ENCODE measurements at places on chromosomes 5 and 9.

DNA sequence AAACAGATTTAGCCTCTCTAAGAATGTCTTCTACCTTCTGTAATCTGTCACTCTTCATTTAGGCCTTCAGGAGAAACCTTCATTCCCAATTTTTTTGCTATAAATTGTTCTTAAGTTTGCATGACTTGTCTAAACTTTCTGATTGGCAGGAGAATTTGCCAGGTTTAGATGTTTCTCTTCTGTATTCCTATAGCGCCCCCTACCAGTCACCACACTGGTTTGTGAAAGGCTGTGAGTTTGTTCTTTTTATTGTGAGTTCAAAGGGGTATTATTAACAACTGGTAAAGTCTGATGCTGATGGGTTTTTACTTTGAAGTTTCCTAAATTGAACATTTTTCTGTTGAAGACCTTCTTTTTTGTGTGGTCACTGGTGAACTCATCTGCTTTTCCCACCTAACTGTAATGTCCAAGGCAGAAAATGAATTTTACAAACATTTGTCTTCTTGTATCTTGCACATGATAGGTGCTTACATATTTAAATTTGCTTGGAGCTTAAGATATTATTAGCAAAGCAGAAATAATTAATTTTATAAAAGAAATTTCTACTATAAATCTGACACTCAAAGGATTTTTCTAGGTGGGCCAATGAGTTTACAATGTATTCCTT, 18.4 kb upstream of the F2RL2 start:
- DNase-seq = no peak

GRCh38 chr5:16742938-16743337, 126.1 kb upstream of the RETREG1 start:
- peak; percentile 7 for DNase-seq

DNA sequence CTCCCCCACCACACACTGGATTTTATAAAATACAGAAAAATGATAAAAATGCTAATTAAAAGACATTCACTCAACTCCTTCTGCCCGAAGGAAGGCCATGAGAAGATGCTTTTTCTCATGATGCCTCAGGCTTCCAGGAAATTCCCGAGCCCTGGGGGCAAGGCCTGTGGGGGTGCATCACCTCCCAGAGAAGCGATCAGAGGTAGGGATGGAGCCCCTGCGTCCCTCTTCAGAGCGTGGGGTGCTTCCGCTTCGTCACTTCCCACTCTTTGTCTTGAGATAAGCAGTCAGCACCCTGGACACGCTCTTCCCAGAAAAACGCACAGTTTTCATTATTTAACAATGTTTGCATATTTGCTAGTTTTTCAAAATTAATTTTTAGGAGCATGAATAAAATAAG, 33.3 kb upstream of the SH3PXD2B start:
- DNase-seq = no peak

DNA sequence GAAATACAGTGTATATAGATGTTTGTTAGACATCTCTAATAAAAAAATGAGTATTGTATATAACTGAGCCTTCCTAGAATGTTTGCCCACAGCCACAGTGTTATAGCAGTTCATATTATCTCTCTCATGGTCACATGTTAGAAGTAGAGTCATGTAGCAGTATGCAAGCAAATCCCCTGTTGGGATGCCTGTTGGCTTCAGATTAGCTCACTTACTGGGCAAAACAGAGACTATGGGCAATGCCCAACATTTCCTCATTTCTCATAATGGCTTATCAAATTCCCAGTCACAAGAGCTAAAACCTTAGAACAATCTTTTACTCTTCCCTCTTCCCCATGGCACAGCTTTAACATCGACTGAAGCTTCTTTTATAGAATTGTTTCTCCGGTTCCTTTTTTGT, 27.0 kb upstream of the PDCD1LG2 start:
- no peak for DNase-seq

GRCh38 chr9:135858491-135859185, 48.7 kb downstream of the CAMSAP1 start:
- DNase-seq = no peak

GRCh38 chr5:27619982-27620381, 581.6 kb upstream of the CDH9 start:
- DNase-seq = no peak

DNA sequence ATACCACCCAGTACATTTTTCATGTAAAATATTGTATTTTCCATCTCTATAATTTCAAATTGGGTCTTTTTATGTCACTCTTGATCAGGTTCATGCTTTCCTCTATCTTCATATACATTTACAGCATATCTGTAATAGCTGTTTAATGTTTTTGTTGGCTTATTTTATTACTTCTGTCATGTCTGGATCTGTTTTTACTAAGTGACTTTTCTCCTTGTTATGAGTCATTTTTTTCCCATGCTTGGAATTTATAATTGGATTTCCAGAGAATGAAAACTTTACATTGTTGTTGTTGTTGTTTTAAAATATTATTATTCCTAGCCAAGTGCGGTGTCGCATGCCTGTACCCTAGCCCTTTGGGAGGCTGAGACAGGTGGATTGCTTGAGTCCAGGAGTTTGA, 5.6 kb upstream of the ADAMTS19 start:
- no peak for DNase-seq

GRCh38 chr9:134443174-134444037, 117.2 kb downstream of the RXRA start:
- peak; percentile 83 for DNase-seq

DNA sequence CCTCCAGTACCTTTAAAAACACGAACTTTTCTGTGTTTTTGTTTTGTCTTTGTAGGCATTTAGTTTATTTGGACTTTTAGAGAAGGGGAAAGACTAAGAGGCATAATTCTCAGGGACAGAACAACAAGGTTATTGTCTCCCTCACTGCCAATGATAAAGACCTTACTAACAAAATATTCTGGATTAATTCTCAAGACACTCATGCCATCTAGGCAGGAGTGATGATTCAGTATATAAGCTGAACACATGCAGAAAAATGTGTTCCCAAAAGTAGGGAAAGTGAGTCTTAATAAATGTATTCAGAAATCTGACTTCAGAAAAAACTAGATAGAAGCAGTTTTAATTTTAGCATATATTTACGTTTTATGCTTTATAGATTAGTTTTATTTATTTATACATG, 17.4 kb upstream of the ASPN start:
- no peak for DNase-seq

- DNase-seq = no peak
These were observed 292.1 kb downstream of the GADD45G start for GRCh38 chr9:89896806-89897340.

DNA sequence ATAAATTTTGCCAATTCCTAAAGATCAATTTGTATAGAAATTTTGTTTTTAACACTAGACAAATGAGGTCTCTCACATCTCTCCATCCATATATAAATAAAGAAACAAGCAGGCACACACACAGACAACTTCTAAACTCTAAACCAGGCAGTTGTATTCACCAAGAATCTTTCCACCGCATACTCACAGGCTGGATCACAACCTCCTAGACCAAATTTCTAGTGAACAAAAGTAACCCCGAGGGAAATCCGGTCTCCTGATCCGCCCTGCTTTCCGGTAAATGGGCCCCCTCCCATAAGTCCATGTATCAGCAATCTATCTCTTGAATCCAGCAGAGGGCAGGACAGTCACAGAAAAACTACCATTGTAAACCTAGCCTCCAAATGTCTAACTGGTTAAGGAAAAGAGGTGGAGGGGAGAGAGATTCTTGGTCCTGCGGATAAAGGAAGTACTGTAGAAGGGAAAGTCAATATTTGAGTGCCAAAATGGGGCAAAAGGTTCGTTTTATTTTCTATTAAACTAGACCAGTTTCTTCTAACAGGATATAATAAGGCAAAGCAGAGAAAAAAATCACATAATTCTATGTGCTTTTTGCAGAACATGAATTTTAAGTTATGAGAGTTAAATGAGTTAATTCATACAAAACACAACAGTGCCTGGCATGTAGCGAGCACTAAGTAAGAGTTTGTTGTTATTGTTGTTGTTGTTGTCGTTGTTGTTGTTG, 4.8 kb upstream of the SMU1 start:
- DNase-seq = no peak

- no peak for DNase-seq
These were observed 26.2 kb upstream of the TNIP1 start for GRCh38 chr5:151107084-151107483.

DNA sequence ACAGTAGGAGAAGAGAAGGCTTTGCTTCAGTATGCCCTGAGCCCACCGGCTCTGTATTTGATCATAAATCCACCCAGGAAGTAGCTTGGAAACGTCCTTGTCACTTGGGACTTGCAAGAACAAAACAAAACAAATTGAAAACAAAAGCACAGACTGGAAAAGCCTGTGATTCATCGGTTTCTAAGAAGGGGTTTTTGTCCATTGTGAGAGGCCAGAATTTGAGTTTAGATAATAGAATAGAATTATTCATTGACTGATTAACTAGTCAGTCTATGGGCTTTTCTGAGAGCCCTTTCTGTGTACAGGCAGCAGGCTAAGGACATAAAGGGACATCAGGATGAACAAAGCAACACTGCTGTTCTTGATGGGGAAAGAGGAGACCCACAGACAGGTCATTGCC, 424.8 kb downstream of the IRX1 start:
- no peak for DNase-seq

GRCh38 chr9:121303456-121304451, 35.8 kb downstream of the GSN start:
- DNase-seq = no peak

- DNase-seq = no peak
These were observed 494 bp upstream of the STK32A start for GRCh38 chr5:147234239-147234824.

DNA sequence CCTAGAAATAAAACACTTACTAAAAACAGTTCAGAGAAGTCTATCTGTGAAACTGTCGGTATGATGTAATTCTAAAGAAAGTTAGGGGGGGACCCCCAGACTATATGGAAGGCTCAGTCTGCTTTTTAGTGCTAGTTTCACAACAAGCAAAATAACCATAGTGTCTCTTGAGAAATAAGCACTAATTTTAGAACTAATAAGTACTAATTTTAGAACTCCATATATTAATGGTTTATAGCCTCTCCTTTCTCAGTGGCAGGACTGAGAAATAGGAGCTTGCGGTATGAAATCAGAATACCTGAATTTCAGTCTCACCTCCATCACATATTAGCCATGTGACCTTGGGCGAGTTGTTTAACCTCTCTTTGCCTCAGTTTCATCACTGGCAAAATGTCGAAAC, 1.4 kb upstream of the PHF24 start:
- no peak for DNase-seq

GRCh38 chr5:1204693-1205242, 3.4 kb downstream of the SLC6A19 start:
- no peak for DNase-seq

GRCh38 chr9:27124151-27124550, 15.1 kb downstream of the TEK start:
- DNase-seq = no peak

DNA sequence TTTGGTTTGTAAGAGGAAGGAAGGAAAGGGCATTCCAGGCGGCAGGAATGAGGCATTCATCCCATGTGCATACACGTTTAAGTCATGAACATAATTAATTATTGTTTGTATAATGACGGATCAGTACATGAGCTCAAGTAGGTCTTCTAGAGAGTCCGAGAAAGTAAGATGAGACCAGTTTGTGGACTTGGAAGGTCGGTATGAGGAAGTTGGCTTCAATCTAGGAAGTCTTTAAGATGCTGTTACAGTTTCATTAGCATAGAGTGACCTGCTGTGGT, 2.1 kb downstream of the GTF3C4 start:
- DNase-seq = no peak

- no peak for DNase-seq
These were observed 165.5 kb upstream of the CD180 start for GRCh38 chr5:67361932-67362729.

GRCh38 chr9:99451112-99451606, 229.1 kb downstream of the SEC61B start:
- DNase-seq = no peak

DNA sequence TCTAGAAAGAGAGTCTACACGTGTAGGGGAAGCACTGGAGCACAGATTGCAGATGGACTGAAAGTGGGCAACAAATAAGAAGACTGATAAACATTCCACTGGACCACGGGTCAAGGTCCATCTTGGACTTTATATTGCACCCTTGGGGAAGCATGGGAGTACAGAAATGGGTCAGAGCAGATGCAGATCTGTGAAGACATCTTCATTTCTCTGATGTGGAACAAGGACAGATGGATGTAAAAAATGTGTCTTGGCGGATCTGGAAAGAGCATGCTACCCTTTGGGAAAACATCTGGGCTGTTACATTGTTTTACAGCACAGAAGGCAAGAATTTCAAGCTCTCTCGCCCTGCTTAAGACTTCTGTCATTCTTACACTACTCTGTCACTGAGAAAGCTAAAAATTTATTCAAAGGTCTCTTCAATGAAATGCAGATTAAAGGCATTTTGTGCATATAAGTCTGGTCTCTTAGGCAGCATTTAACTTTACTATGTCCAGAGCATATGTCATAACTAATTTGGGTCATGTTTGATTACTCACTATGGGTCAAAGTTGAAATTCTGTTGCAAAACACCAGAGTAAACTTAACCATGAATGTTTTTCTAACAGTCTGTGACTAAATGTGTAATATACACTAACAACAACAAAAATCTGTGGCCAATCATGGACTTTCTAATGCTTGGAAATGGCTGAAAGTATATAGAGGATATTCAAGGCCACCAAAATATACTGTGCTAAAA, 756.4 kb upstream of the DMAC1 start:
- no peak for DNase-seq

DNA sequence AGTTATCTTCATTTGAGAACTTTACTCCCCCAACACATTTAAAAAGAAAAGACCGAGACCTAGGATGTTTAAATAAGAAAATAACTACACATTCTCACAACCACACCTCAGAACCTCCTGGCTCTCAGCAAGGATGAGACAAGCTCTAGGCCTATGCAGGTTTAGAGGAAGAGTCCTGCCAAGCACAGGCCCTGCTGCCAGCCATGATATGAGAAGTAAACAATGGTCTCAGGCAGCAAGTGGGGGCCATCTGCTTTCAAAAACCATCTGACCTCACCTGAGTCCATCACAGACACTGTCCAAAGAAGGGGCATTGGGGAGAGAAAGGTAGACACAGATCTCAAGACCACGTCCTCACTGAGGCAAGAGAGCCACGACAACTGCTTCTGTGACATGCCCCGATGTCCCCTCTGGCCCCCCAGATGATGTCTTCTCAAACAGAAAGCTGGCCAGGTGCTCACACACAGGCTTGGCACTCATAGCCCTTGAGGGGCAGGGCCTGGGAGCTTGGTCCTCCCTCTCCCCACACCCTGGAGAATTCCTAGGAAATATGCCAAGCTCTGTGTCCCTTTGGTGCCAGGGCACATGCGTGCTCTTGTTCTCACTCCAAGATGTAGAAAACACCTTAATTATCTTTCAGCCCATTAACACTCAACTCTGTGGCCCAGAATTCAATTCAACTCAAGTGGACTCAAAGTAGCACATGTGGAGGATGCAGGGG, 150.4 kb downstream of the FSTL4 start:
- no peak for DNase-seq

- no peak for DNase-seq
These were observed 4.1 kb downstream of the SLC31A2 start for GRCh38 chr9:113154946-113155345.

DNA sequence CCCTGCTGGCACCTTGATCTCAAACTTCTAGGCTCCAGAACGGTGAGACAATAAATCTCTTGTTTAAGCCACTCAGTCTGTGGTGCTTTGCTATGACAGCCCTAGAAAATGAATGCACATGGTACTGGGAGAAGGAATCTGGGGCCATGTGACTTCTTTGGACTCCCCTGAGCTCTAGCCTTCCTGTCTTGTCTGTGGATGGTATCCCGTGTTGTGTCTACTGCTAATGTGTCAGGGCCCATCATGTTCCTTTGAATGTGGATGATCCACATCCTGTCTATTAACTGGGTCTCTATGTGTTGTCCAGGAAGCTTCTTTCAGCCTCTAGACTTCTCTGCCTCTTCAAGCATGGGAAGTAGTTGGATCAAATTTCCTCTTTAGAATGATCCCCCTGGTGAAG, 25.1 kb downstream of the IL7R start:
- no peak for DNase-seq

Measured in type B pancreatic cell (in vitro differentiated cells).